ENCODE measurements at places on chromosomes 5 and 9. TPM values are rescaled to one million over a fixed set of nuclear protein-coding genes. Genes with fewer than 3 reads are reported as not detected.

DNA sequence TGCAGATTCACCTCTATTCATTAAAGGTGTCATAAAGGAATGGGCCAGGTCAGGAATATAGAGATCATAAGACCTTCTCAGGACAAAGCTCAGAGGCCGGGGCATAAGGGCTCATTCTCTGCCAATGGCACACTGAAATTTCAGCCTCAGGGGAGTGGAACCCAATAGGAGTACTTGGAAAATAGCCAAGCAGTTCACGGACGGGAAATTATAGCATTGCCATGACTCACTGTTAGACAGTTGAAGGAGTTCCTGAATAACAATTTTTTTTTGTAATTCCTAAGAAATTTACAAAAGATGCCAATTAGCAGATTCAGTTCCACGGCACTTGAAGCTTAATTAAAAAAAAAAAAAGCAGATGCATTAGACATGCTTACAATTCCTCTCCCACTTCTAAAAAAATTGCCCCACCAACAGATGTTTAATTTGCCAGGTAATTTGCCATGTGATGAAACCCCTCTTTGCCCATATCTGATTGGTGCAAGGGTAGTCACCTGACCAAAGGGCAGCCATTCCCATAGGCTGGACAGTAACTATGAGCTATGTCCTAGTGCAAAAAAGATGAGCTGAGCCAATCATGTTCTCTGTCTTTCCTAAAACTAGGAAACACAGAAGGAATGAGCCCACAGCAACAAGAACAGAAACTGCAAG is 58.6 kb downstream of the PTCD2 start:
- no peak overlapping the region for H3K27ac ChIP-seq
- no peaks in the 10 kb centered on the region for H3K4me1 ChIP-seq
- H3K4me3 ChIP-seq, result no peak overlapping the region
- H3K27me3 ChIP-seq, result no peaks in the 10 kb centered on the region

DNA sequence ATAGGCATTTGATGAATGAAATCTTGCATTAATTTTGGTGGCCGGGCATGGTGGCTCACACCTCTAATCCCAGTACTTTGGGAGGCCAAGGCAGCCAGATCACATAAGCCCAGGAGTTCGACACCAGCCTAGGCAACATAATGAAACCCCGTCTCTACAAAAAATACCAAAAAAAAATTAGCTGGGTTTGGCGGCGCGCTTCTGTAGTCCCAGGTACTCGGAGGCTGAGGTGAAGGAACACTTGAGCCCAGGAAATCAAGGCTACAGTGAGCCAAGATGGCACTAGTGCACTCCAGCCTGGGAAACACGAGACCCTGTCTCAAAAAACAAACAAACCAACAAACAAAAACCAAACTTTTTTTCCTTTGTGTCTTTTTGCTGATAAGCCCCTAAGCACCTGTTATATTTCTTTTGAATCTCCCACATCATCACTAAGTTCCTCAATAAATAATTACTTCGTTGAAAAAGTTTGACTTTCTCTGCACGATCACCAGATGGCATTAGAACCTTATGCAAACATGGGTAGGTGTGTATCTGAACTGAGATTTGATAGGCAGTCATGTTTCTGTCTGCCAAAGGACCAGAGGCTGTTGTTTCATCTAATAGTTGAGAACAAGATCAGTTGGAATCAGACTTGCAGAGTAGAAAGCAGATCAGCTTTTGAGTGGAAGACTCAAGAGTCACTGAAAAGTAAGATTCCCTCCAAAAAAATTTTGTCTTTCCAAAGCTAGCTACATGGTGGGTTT is 5.5 kb upstream of the MATR3 start:
- no peak overlapping the region for H3K4me3 ChIP-seq
- H3K36me3 ChIP-seq, result no peaks in the 10 kb centered on the region
- DNase-seq, result no peak
- H3K27me3 ChIP-seq, result no peaks in the 10 kb centered on the region
- H3K4me1 ChIP-seq, result no peaks in the 10 kb centered on the region

- no peaks in the 10 kb centered on the region for H3K36me3 ChIP-seq
- no peak overlapping the region for H3K4me3 ChIP-seq
- H3K27me3 ChIP-seq, result no peaks in the 10 kb centered on the region
- DNase-seq, result peak; percentile 44
These were observed 187.9 kb upstream of the TLX3 start for GRCh38 chr5:171120986-171121622.

GRCh38 chr9:33418090-33418489 is 15.7 kb upstream of the AQP7 start:
- peaks cover 16% of the 10 kb centered on the region for H3K4me1 ChIP-seq
- no peak for DNase-seq
- no peak overlapping the region for H3K4me3 ChIP-seq
- no peak overlapping the region for H3K27ac ChIP-seq
- H3K36me3 ChIP-seq, result no peaks in the 10 kb centered on the region

GRCh38 chr5:72394688-72395087 is 74.5 kb downstream of the PTCD2 start:
- peaks cover 3% of the 10 kb centered on the region for H3K4me1 ChIP-seq
- no peaks in the 10 kb centered on the region for H3K36me3 ChIP-seq
- no peak for DNase-seq
- no peaks in the 10 kb centered on the region for H3K27me3 ChIP-seq
- H3K27ac ChIP-seq, result no peak overlapping the region

- no peak for DNase-seq
- H3K27me3 ChIP-seq, result no peaks in the 10 kb centered on the region
- no peaks in the 10 kb centered on the region for H3K36me3 ChIP-seq
- H3K27ac ChIP-seq, result no peak overlapping the region
These were observed 113.4 kb downstream of the MVB12B start for GRCh38 chr9:126439883-126440653.

GRCh38 chr9:89483592-89484474 is 14.1 kb downstream of the SEMA4D start:
- no peak overlapping the region for H3K4me3 ChIP-seq
- peaks cover 3% of the 10 kb centered on the region for H3K4me1 ChIP-seq
- no peaks in the 10 kb centered on the region for H3K36me3 ChIP-seq
- H3K27ac ChIP-seq, result no peak overlapping the region

GRCh38 chr5:159531554-159532105 is 201.3 kb upstream of the IL12B start:
- no peak overlapping the region for H3K27ac ChIP-seq
- no peaks in the 10 kb centered on the region for H3K27me3 ChIP-seq
- no peak overlapping the region for H3K4me3 ChIP-seq
- no peaks in the 10 kb centered on the region for H3K36me3 ChIP-seq
- DNase-seq, result no peak

DNA sequence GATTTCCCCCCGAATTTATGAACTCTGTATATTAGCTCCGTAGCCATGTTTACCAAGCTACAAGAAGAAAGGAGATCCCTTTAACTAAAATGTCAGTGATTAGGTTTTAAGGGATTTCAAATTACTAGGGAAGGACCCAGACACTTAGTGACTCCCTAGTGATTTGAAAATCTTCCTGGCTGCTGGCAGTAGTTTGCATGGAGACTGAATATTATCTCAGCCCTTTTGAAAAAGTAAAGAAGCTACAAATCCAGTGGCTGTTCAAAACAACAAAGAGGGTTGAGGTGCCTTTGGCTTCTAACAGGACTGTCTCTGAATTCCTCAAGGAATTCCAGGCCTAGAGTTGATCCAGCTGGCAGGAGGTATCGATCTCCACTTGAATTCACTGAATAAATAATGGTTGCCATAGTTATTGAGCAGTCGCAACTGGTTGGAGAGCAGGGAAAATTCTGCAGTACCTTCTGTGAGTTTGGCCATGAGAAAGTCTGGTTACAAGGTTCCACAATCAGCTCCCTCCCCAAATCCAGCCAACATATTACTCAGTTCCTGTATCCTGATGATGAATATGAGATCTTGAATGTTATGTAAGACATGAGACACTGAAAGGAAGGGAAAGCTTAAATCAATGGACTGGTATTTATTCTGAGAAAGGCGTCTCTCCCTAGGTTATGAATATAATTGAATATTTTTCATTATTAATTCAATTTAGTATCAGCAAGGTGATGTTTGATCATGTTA is 37.7 kb downstream of the NR4A3 start:
- H3K27me3 ChIP-seq, result no peaks in the 10 kb centered on the region
- H3K27ac ChIP-seq, result no peak overlapping the region
- no peak overlapping the region for H3K4me3 ChIP-seq
- no peak for DNase-seq
- no peaks in the 10 kb centered on the region for H3K36me3 ChIP-seq

GRCh38 chr5:1718669-1719068 is 81.0 kb downstream of the MRPL36 start:
- DNase-seq, result no peak
- no peaks in the 10 kb centered on the region for H3K36me3 ChIP-seq
- H3K4me1 ChIP-seq, result no peaks in the 10 kb centered on the region
- H3K27ac ChIP-seq, result no peak overlapping the region
- no peak overlapping the region for H3K4me3 ChIP-seq

- no peak overlapping the region for H3K27ac ChIP-seq
- H3K27me3 ChIP-seq, result no peaks in the 10 kb centered on the region
- H3K4me1 ChIP-seq, result no peaks in the 10 kb centered on the region
These were observed 11.1 kb downstream of the CCNH start for GRCh38 chr5:87401626-87402025.

GRCh38 chr9:34405719-34406118 is 29.0 kb upstream of the MYORG start:
- H3K27ac ChIP-seq, result no peak overlapping the region
- no peaks in the 10 kb centered on the region for H3K4me1 ChIP-seq
- no peak for DNase-seq

DNA sequence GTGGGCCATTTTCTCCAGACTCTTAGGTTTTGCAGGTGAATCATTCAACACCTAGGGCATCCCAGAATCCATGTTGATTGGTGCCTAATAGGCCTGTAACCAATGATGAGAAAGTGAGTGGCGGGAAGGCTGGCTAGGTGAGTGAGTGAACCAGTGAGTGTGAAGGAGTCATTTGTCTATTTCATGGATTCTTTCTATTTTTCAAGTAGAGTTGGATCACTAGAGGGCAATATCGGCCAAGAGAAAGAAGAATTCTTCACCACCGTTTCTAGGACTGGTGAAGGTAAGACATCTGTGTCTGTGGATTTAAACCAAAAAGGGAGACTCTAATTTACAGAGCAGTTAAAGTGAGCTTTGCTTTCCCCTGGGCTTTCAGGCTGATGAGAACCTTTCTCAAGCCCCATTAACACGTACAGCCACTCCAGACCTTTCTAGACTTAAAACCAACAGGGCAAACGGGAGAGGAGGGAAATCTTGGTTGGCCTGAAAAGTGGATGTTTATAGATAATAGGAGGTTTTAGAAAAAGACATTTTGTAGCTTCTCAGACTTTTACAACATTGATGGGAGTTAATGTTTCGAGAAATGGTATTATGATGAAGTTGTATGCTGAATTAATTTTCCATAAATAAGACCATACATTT is 114.3 kb upstream of the IL12B start:
- H3K27me3 ChIP-seq, result no peaks in the 10 kb centered on the region
- no peak for DNase-seq
- H3K27ac ChIP-seq, result no peak overlapping the region
- no peaks in the 10 kb centered on the region for H3K4me1 ChIP-seq
- no peaks in the 10 kb centered on the region for H3K36me3 ChIP-seq

GRCh38 chr5:11214864-11215644 is 454.0 kb upstream of the DAP start:
- H3K4me1 ChIP-seq, result no peaks in the 10 kb centered on the region
- no peaks in the 10 kb centered on the region for H3K27me3 ChIP-seq
- no peak overlapping the region for H3K27ac ChIP-seq
- DNase-seq, result no peak
- H3K4me3 ChIP-seq, result no peak overlapping the region

DNA sequence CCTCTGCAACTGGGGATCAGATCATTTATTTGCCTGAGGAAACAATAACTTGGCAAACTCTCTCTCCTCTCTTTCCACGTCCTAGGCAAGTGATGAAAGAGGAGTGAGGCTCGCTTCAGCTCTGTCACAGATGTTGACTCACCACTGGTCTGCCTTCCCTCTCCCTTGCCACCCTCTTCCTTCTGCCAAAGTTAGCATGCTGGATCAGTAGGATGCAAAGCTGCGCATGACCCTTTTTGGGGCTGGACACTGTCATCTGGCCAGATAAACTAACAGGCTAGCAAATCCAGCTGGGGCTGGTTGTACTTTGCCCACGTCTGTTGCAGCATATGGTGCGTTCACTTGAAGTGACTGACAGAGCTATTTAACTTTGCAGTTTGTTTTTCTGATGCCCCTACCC is 36.2 kb upstream of the SMARCA2 start:
- no peak overlapping the region for H3K27ac ChIP-seq
- H3K4me3 ChIP-seq, result no peak overlapping the region
- peaks cover 5% of the 10 kb centered on the region for H3K4me1 ChIP-seq

GRCh38 chr5:137306903-137307302 is 192.2 kb downstream of the SPOCK1 start:
- H3K27me3 ChIP-seq, result no peaks in the 10 kb centered on the region
- H3K4me1 ChIP-seq, result peaks cover 20% of the 10 kb centered on the region
- H3K4me3 ChIP-seq, result no peak overlapping the region
- H3K27ac ChIP-seq, result no peak overlapping the region
- no peaks in the 10 kb centered on the region for H3K36me3 ChIP-seq

- no peaks in the 10 kb centered on the region for H3K36me3 ChIP-seq
- no peak overlapping the region for H3K27ac ChIP-seq
- no peaks in the 10 kb centered on the region for H3K27me3 ChIP-seq
- H3K4me1 ChIP-seq, result no peaks in the 10 kb centered on the region
- no peak overlapping the region for H3K4me3 ChIP-seq
These were observed 38.2 kb downstream of the GALNT10 start for GRCh38 chr5:154228696-154229095.

The CERCAM gene
- total RNA-seq, result 13.0 TPM

The OCLN gene
- 76.7 TPM for total RNA-seq

The EPB41L4A gene
- 23.4 TPM for total RNA-seq

The PCDHB5 gene
- 2.7 TPM for total RNA-seq

The KLHL3 gene
- 2.4 TPM for total RNA-seq

The ZBTB5 gene
- 6.2 TPM for total RNA-seq

The LEAP2 gene
- total RNA-seq, result 0.92 TPM

The ARHGEF37 gene
- total RNA-seq, result 7.6 TPM

The IFNK gene
- total RNA-seq, result not detected

All from pancreas (tissue), 10 donors.